Astrocyte of the spinal cord (primary cell): ENCODE measurements at places on chromosomes 16 and 17.
A peak's percentile ranks its signal among the peaks of the same experiment; 100 is the strongest.

DNA sequence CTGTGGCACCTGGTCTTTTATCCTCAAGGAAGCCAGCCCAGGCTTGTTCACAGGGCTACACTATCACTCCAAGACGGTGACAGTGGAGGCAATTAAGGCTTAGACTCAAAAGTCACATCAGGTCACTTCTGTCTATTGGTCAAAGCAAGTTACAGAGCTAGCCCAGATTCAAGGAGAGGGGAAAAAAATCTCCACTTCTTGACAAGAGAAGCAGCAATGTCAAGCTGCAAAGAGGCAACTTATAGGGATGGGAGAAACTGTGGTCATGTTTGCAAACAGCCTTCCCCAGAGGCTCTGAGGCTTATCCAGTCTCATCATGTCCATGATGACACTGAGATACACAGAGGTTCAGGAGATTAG is 31.6 kb downstream of the SERPINF1 start:
- DNase-seq: no peak

DNA sequence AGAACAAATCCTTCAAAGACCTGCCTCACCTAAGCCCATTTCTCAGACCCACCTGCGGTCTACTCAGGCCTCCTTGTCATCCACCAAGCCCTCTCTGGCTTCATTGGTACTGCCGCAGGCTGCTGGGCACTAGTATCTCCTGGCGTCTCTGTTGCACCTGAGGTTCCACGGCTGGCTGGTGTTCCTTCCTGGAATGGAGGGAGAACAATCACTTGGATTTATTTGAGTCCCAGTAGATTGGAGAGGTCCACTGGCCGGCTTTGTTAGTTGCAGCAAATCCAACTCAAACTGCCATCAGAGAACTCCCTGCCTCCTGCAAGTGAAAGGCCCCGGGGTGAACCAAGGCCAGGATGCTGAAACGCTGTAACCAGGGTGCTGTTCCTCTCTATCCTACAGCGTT is 15.3 kb downstream of the MIS12 start:
- no peak for DNase-seq

DNA sequence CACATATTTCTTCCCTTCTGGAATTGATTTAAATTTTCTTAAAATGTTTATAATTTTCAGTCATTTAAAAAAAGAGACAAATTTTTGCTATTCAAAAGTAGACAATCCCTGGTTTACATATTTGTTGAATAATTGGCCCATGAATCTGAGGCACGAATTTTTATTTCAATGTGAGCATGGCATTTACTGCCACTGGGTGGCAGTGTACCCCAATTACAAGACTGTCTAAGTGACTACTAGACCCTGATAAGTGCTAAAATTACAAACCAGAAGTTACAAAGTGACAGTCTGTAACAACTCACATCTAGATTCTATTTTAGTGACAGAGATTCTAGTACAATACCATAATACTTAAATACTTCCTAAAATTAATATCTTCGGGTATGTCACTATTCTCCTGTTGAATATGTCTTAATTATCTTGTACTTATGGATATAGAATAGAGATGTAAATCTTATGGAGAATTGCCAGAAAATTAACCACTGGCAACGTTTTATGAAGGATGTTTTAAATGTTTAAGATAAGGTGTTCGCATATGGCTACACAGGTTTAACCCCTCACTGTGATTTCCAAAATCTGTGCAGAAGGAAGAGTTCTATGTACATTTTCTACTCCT is 235.8 kb downstream of the MAP2K4 start:
- peak; percentile 69 for DNase-seq

DNA sequence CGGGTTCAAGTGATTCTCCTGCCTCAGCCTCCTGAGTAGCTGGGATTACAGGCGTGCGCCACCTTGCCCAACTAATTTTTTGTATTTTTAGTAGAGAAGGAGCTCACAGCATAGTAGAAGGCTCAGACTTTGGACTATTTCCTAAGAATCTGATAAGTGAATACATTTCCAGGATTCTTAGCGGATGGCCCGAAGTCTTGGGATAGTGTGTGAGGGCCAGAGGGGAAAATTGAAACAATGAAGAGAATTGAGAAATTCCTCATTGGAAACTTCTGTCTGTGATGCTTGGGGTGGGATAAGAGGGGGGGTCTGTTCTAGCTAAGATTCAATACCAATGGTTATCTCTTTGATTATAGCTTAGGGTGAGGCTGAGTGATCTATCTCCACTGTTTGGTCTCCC is 183.3 kb downstream of the MSI2 start:
- DNase-seq: no peak

GRCh38 chr16:66416136-66416535 is 11.0 kb upstream of the BEAN1 start:
- DNase-seq: no peak

DNA sequence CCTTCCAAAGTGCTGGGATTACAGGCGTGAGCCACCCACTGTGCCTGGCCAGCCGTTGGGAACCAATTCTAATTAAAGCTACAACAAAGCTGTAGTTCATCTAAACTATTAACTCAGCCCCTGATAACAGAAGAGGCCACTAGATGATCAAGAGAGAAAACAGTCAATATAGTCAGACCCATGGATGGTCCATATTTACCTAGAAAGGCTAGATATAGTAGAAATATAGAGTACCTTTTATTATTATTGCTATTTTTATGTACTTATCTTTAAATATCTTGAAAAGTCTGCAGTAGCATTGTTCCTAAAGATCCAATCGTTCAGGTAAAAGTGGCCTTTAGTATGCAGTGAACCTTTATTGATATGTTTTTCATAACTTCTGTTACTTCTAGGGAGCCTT is 43.2 kb downstream of the RNF213 start:
- DNase-seq: no peak

DNA sequence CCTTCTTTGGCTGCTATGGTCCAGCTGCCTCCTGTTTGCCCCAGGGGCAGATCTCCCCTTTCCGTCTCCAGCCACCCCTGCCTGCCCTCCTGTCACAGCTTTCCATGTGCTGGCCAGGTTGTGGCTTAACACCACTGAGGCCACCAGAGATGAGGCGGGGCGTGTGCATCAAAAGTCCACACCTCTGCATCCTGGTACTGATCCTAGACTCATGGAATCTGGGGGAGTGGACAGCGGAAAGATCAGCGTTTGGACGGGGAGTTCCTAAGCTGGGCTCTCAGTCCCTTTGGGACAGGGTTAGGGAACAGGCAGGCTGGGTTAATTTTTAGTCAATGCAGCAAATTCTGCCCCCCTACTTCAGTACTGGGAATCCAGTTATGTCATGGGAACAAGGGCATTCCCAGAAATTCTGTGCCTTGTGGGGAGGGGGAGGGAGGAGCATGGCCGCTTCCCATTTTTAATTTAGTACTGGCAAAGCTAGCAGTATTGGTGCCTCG is 3.9 kb downstream of the IGFBP4 start:
- no peak for DNase-seq

- no peak for DNase-seq
Measured at GRCh38 chr17:59901604-59902003, 8.7 kb downstream of the RPS6KB1 start.

DNA sequence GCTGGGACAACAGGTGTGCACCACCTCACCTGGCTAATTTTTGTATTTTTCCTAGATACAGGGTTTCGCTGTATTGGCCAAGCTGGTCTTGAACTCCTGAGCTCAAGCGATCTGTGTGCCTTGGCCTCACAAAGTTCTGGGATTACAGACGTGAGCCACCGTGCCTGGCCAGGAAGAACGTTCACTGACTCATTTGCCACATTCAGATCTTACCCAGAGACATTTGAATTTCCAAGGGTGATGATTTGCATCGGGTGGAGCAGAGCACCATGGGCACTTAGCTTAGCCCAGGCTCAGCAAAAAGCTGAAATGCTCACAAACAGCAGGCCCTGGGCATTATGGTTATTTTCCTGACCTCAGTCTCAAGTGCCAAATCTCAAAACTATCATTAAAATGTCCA is 14.5 kb upstream of the ADORA2B start:
- DNase-seq: no peak
